ENCODE measurements at places on chromosomes 1 and 21.

DNA sequence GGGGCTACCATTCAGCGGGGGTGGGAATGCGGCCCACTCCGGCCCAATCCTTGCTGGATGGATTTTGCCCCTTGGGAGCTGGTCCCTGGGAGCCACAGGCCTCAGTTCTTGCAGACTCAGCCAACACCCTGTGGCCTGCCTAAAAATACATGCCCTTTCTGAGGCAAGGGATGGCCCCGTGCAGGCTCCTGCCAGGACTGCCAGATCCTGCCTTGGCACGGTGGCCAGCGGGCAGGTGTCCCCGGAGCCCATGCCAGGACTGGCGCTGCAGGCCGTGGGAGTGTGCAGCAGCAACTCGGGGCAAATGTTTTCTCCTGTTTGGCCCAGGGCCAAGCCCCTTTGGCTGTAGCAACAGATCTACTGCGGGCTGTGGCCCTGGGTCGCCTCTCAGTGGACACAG lies 1.6 kb upstream of the PANK4 start:
- H3K27me3 ChIP-seq = no peaks in the 10 kb centered on the region

GRCh38 chr1:43653339-43653738 lies 3.4 kb downstream of the KDM4A start:
- H3K27ac ChIP-seq = 0 out of 2 replicates have a peak overlapping the region, but pooled peaks have one; percentile 1
- H3K4me3 ChIP-seq = no peak overlapping the region
- DNase-seq = no peak

DNA sequence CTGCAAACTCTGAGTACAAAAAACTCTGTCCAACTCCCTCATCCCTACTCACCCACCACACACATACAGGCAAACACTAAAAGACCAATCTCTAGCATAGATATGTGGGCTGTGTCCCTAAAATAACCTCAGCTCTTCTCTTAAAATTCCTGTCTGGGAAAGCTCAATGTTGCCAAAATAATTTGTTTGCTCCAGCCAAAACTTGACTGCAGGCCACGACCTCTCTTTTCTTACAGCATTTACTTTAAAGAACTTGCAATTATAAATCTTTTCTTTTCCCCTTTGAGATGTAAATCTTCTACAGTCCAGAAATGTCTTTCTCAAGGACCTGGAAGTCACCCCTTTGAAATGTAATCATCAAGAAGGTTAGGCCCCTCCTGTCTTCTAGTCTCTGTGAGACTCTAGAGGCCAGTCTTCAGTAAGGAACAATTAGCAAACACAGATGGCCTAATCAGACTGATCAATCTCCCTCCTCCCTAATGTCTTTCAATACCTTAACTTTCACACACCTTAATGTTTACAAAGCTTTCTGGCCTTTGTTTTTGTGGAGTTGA lies 483.6 kb upstream of the RGS18 start:
- no peak overlapping the region for H3K27ac ChIP-seq
- no peak overlapping the region for H3K4me3 ChIP-seq

GRCh38 chr1:16155537-16156410 lies at the start of gene EPHA2:
EPHA2 (minus strand) TSS chr1:16156069; CDS start chr1:16155932, 137 bp downstream.
- H3K27me3 ChIP-seq = no peaks in the 10 kb centered on the region
- DNase-seq = no peak
- peak within 1 kb of the TSS; percentile 100 for H3K27ac ChIP-seq
- peaks cover 51% of the 10 kb centered on the region for H3K4me1 ChIP-seq
- H3K36me3 ChIP-seq = peaks cover 9% of the 10 kb centered on the region

GRCh38 chr21:25371841-25372425 lies 235.3 kb downstream of the MRPL39 start:
- H3K4me3 ChIP-seq = no peak overlapping the region
- no peaks in the 10 kb centered on the region for H3K27me3 ChIP-seq
- DNase-seq = no peak
- no peak overlapping the region for H3K27ac ChIP-seq

DNA sequence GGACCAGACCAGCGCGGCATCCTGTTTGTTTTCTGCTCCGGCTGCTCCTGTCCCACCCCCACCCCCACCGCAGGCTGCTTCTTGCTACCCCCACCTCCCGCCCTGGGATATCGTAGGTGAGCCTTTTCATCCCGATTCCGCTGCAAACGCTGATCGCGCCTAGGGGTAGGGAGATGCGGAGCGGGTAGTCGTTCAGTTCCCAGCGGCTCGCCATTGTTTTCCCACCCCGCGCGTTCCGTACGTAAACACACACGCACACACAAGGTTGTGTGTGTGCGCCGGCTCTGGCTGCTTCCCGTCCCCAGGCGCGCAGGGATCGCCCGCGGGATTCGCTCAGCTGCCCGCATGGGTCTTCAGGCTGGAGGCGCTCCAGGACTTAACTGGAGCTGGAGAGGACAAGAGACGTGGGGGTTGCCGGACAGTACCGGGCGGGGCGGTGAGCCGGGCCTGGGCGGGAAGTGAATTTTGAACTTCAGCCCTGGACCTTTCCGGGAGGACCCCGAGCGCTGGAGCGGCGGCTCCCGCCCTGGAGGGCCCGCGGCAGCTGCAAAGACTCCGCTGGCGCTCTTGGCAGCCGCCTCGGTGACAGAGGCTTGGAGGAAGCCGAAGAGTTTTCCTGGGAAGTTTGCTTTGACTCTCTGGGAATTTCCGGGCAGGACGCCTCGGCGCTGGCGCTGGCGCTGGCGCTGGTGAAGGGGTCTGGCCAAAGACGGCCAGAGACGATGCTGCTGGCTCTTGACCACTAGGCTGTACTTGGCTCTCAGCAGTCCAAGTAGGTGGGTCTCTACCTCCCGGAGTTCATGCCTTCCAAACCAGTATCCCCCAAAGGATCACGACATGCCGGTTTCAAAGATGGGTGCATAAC lies 1.6 kb downstream of the SOX13 start:
- H3K4me3 ChIP-seq = peak overlapping the region; percentile 84
- peaks cover 38% of the 10 kb centered on the region for H3K4me1 ChIP-seq
- peak overlapping the region; percentile 72 for H3K27ac ChIP-seq
- no peaks in the 10 kb centered on the region for H3K27me3 ChIP-seq

GRCh38 chr1:156229809-156230472 lies 12.0 kb upstream of the BGLAP start:
- no peaks in the 10 kb centered on the region for H3K27me3 ChIP-seq
- no peak for DNase-seq
- no peaks in the 10 kb centered on the region for H3K36me3 ChIP-seq

DNA sequence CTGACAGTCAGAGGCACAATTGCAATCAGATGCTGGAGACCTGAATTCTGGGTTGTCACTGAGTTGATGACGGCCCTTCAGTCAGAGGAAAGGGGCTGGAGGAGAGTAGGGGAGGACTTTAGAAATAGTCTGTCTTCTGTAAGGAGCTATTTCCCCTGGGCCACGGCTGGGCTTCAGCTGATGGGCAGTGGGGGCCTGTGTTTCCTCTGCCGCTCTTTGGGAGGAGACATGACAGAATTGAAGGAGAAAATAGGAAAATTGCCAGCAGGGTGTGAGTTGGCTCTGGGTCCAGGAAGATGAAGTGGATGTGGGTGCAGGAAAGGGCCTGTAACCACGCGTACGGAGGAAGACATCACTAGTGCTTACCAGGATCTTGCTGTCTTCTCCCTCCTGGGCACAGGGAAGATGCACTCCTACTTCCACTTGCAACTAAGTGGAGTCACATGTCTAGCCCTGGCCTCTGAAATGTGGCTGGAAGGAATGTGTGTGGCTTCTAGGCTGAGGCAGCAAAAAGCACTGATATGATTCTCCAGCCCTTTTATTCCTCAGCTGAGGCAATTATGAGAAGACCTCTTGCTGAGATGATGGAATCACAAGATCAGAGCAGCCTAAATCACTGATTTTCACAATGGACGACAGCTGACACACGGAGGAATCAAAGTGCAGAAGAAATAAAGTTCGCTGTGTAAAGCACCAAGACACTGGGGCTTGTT lies 250.0 kb downstream of the GRIK3 start:
- H3K4me1 ChIP-seq = no peaks in the 10 kb centered on the region
- H3K4me3 ChIP-seq = no peak overlapping the region
- no peak for DNase-seq
- H3K27ac ChIP-seq = no peak overlapping the region
- no peaks in the 10 kb centered on the region for H3K36me3 ChIP-seq

- H3K27me3 ChIP-seq = no peaks in the 10 kb centered on the region
- DNase-seq = no peak
- no peaks in the 10 kb centered on the region for H3K4me1 ChIP-seq
- no peaks in the 10 kb centered on the region for H3K36me3 ChIP-seq
These were observed 54.2 kb upstream of the RGS7 start for GRCh38 chr1:241411056-241411775.

GRCh38 chr1:191609305-191609704 lies 549.0 kb upstream of the RGS18 start:
- DNase-seq = no peak
- no peaks in the 10 kb centered on the region for H3K36me3 ChIP-seq
- no peak overlapping the region for H3K4me3 ChIP-seq
- H3K27me3 ChIP-seq = no peaks in the 10 kb centered on the region

DNA sequence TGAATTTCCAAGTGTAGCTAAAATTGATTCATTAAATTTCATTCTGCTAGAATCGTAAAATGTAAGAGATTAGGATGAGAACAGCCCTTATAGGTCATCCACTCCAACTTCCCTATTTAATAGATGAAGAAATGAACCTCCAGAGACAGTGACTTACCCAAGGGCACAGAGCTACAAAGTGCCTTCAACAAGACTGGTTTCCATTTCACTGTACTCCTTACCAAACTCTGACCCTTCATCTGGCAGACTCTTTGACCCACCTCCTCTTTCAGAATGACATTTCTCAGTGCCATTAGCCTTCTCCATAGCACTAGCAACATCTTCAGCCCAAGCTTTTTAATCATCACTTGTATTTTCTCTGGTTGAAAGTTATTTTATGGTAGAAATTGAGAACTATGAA lies 161.3 kb downstream of the NEK7 start:
- no peak overlapping the region for H3K27ac ChIP-seq

DNA sequence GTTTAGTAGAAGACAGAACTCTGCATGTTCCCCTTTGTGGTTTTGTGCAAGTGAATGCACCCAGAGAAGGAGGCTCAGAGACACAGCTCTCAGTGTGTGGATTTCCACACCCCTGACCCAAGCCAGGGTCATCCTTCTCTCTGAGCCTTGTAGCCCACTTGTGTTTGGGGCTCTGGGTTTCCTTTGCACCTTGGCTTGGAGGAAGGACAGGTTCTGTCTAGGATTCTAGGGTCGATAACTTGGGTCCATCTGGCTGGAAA lies 27.2 kb downstream of the MYOG start:
- no peak overlapping the region for H3K4me3 ChIP-seq
- H3K27ac ChIP-seq = no peak overlapping the region
- no peaks in the 10 kb centered on the region for H3K4me1 ChIP-seq

- H3K27ac ChIP-seq = no peak overlapping the region
- DNase-seq = no peak
- no peaks in the 10 kb centered on the region for H3K4me1 ChIP-seq
- H3K36me3 ChIP-seq = no peaks in the 10 kb centered on the region
These were observed 117.0 kb downstream of the ST6GALNAC3 start for GRCh38 chr1:76191561-76191960.

DNA sequence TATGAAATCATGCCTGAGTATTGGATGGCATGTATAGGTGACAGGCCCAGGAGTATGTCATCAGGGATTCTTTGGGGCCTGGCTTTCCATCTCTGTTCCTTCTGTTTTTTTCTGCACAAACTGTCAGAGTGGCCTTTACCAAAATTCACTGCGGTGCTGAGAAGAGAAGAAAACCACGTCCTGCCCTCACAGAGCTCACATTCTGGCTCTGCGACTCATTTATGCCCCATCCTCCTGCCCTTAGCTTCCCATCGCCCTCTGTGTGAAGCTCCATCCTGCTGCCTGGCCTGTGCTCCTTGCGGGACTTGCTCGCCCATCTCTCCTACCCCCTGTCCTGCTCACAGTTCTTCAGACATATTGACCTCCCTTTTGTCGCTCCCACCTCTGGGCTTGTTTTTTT lies 73.4 kb downstream of the HUNK start:
- H3K27ac ChIP-seq = no peak overlapping the region
- H3K27me3 ChIP-seq = peaks cover 2% of the 10 kb centered on the region
- no peak for DNase-seq
- H3K4me3 ChIP-seq = no peak overlapping the region

- H3K27me3 ChIP-seq = no peaks in the 10 kb centered on the region
- no peaks in the 10 kb centered on the region for H3K4me1 ChIP-seq
- H3K36me3 ChIP-seq = no peaks in the 10 kb centered on the region
- no peak overlapping the region for H3K4me3 ChIP-seq
These were observed 140.1 kb upstream of the DUSP10 start for GRCh38 chr1:221881805-221882581.

- H3K27ac ChIP-seq = peak overlapping the region; percentile 98
- no peak overlapping the region for H3K4me3 ChIP-seq
- peaks cover 51% of the 10 kb centered on the region for H3K4me1 ChIP-seq
- peaks cover 2% of the 10 kb centered on the region for H3K36me3 ChIP-seq
These were observed 1.9 kb upstream of the FOXJ3 start for GRCh38 chr1:42336978-42337377.

DNA sequence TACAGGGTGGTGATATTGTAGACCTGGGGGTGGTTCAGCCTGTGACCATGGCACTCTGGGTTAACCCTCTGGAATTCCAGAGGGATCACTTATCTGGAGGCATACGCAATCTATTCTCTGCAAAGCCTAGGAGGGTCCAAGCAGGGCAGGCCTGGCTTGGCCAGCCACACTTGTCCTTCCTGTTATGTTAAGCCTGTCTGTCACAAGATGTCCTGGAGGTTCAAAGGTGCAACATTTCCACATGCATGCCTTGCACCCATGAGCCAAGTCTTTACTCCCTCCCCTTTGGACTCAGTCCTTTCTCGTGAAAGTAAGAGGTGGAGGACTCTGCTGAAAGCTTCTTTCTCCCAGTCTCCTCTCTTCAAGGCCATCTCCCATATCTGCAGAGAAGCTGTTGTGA lies 345.1 kb downstream of the HHIPL2 start:
- H3K4me1 ChIP-seq = no peaks in the 10 kb centered on the region
- H3K27ac ChIP-seq = no peak overlapping the region
- H3K36me3 ChIP-seq = no peaks in the 10 kb centered on the region

- no peak for DNase-seq
- H3K4me1 ChIP-seq = no peaks in the 10 kb centered on the region
- H3K27me3 ChIP-seq = no peaks in the 10 kb centered on the region
- H3K27ac ChIP-seq = no peak overlapping the region
- H3K4me3 ChIP-seq = no peak overlapping the region
These were observed 61.1 kb downstream of the SIK1 start for GRCh38 chr21:43365611-43366426.

DNA sequence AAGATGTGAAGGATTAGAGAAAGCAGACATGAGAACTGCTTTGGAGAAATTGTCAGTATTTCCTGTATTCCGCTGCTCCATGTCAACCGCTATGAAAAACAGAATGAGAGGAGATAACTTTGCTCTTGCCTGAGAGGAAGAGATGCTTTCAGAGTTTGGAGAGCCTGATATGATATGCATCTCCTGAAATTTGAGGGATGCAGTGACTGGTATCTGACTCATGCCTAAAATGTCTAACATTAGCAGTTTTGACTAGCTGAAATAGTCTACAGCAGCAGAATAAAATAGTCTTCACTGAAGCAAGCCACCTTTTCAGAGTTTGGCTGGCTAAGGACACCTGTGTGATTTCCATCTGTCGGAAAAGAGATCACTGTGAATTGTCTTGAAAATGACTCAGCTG lies 165.8 kb upstream of the LRRC7 start:
- H3K27me3 ChIP-seq = no peaks in the 10 kb centered on the region
- H3K4me3 ChIP-seq = no peak overlapping the region
- H3K36me3 ChIP-seq = no peaks in the 10 kb centered on the region
- no peaks in the 10 kb centered on the region for H3K4me1 ChIP-seq

- no peaks in the 10 kb centered on the region for H3K4me1 ChIP-seq
- H3K27me3 ChIP-seq = no peaks in the 10 kb centered on the region
- DNase-seq = no peak
- H3K4me3 ChIP-seq = no peak overlapping the region
These were observed 31.3 kb downstream of the INKA2 start for GRCh38 chr1:111707906-111708305.

- H3K4me3 ChIP-seq = peak overlapping the region; percentile 15
- no peaks in the 10 kb centered on the region for H3K27me3 ChIP-seq
- 0 out of 2 replicates have a peak overlapping the region, but pooled peaks have one; percentile 8 for H3K27ac ChIP-seq
- peak; percentile 87 for DNase-seq
- H3K36me3 ChIP-seq = no peaks in the 10 kb centered on the region
- no peaks in the 10 kb centered on the region for H3K4me1 ChIP-seq
These were observed 135.5 kb downstream of the HIVEP3 start for GRCh38 chr1:41783189-41783639.
